ENCODE measurements at places on chromosomes 3 and 15.

DNA sequence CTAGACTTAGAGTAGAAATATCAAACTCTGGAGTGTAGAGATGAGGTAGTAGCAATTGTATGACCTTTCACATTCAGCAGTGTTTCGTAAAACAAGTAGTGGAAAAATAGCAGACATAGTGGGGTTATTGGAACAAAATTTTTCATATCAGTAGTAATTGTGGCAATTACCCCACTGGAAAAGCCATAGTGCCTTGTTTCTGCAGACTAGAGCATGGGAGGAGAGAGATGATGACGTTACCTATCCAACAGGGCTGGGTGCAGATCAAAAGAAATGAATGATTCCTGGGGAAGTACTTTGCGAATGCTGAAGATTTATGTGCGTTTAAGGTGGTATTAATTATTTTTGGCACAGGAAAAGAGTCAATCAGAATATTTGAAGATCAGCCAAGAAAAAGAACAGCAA, 147.0 kb upstream of the LRRFIP2 start:
- no peak for DNase-seq

DNA sequence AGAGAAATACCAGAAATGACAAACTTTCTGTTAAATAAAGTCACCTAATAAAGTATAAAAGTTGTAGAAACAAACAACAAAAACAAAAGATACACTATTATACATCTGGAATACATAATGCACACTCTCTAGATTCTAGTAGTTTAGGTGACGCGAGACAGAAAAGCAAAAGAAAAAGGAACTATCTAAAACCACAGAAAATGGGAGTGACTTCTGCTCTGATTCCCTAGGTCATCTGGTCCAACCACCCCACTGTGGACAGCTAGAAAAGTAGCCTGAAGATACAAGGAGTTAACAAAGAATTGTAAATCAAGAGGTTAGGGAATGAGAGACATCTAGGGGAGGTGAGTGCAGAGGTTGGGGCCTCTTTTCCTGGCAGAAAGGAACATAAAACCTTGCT, 39.1 kb downstream of the DHX36 start:
- DNase-seq: no peak

- no peak for DNase-seq
These were observed 26.1 kb downstream of the LSM3 start for GRCh38 chr3:14204515-14205284.

GRCh38 chr15:73331991-73332925, 36.5 kb downstream of the HCN4 start:
- no peak for DNase-seq

- no peak for DNase-seq
These were observed 293.7 kb downstream of the ARPP21 start for GRCh38 chr3:35932995-35933394.

GRCh38 chr3:56677286-56677685, 5.8 kb downstream of the TASOR start:
- DNase-seq: no peak

DNA sequence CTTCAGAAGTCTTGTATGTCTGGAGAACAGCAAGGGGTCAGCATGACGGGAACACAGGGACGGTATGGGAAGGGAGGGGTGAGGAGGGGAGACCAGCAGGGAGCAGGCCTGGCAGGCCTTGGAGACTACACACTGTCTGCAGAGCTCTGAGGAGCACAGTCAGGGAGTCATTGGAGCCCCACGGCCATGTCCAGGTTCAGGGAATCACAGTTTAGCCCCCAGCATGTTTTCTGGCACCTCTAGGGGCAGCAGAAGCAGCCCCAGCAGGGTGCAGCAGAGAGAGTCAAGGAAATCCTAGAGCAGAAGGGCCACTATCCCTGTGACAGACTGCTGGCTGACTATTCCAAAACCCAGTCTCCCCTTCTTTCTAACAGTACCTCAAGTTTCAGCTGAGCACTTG, 3.2 kb downstream of the LAMP3 start:
- no peak for DNase-seq

GRCh38 chr3:123799544-123800361, 84.4 kb downstream of the MYLK start:
- DNase-seq: no peak

- DNase-seq: no peak
These were observed 530.4 kb downstream of the NAALADL2 start for GRCh38 chr3:175389560-175389959.

GRCh38 chr15:32667321-32667720, 25.8 kb downstream of the SCG5 start:
- DNase-seq: no peak

DNA sequence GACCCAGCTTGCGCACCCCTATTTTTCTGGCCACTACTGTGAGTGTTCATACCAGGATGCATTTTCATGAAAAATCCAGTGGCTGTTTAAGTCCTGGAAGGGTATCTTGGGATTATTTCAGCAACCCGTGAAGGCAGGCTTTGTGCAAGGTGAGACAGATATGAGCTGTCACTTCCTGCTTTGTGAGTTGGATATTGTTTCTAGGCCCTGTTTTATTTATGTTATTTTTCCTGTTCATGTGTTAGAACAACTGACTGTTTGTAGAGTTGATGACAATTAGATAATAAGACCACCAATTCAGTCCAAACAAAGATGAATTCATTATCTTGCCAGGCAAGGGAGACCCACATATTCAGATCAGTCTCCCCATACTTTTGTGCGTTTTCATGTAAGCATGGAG, 42.5 kb downstream of the ZBTB38 start:
- DNase-seq: no peak

DNA sequence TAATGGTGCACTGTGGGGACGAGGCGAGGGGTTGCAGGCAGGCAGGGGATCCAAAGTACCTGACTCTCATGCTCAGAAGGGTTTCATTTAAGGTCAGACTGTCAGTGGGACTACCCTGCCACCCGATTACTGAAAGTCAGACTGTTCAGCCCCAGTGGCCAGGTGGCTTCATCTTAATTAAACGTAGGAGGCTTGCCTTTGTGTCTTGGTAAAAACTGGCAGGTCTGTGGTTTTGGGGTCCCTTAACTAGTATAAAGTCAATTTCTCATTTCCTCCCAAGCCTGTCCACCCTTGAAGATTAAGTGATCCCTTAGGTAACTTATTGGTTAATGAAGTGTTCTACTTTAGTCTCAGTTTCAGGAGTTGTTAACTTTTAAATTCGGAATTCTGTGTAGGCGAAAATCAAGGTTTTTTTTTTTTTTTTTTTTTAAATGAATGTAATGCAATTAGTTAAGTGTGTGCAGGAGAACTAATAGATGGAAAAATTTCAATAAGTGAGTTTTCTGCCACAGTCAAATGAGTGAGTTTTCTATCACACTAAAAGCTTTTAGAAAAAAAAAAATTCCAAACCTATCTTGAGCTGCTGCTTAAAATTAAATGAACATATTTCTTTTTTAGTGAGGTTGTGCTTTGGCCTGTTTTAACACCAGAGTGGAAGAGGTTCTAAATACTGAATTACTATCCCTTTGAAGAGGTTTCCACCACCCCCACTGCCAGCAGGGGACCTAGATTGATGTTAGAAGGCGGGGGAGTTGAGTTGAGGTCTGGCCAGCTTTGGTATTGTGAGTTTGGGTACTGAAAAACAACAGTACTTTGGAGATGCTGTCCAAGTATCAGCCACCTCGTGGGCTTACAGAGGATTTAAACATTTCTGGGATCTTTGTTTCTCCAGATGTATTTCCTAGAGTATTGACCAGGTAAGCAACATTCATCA, 15.2 kb downstream of the ITPR1 start:
- no peak for DNase-seq

GRCh38 chr15:45149060-45149459, 19.3 kb downstream of the DUOX1 start:
- no peak for DNase-seq

- DNase-seq: no peak
These were observed 90.6 kb upstream of the UMPS start for GRCh38 chr3:124639406-124640237.

DNA sequence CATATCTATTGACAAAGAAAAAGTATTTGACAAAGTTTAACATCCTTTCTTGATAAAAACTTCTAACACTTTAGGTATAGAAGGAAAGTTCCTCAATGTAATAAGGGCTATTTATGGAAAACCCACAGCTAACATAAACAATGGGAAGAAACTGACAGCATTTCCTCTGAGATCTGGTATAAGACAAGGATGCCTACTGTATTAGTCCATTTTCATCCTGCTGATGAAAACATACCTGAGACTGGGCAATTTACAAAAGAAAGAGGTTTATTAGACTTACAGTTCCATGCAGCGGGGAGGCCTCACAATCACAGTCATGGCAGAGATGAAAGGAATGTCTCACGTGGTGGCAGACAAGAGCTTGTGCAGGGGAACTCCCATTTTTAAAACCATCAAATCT, 17.8 kb upstream of the CLDN1 start:
- no peak for DNase-seq

- no peak for DNase-seq
These were observed 858 bp downstream of the NTRK3 start for GRCh38 chr15:88255484-88256278.

DNA sequence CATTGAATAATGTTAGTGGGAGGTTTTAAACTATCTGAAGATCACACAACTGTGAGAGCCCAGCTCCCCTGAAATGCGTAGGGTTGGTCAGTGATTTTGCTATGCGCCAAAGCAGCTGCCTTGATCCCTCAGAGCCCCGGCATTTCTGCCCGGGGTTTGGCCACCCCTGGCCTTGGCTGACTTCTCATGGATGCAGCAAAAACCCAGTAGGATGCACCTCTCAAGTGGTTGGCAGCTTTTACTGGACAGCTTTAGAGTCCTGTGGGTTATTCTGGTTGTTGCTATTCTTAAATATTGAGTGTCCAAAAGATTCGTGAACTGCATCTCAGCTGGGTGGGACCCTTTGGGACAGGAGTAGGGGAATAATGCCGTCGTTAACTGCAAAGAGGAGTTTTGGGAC, 291.7 kb upstream of the CTDSPL start:
- no peak for DNase-seq

- no peak for DNase-seq
These were observed 91.0 kb downstream of the XRN1 start for GRCh38 chr3:142356818-142357217.

GRCh38 chr3:134795746-134796280, 753 bp downstream of the EPHB1 start:
- DNase-seq: no peak

- DNase-seq: no peak
These were observed 125.0 kb downstream of the ANO10 start for GRCh38 chr3:43496740-43497375.

- DNase-seq: no peak
These were observed 18.8 kb downstream of the SETD5 start for GRCh38 chr3:9416139-9416780.

Measured in stimulated activated CD8-positive, alpha-beta memory T cell treated with anti-CD3 and anti-CD28 coated beads, Interleukin-4, amount 100 ng/mL, for 24 hours (primary cell).